ENCODE measurements at places on chromosomes 2 and 18.

DNA sequence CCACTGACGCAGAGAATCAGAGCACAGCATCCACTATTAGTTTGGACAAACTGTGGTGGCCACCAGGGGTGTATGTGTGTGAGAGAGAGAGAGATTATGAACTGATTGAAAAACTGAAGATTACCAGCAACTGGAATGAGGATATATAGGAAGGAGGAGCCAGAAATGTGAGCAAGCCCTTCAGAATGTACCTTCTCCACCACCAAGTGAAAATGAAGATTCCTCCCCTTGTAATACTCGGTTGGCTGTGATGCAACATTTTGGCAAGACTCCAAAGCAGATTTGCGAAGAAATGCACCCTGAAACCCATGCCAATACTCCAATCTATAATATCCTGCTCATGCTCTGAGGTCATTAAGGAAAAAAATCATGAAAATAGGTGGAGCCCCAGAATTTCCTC lies 121.2 kb upstream of the SLC35G4 start:
- DNase-seq: peak; percentile 84

DNA sequence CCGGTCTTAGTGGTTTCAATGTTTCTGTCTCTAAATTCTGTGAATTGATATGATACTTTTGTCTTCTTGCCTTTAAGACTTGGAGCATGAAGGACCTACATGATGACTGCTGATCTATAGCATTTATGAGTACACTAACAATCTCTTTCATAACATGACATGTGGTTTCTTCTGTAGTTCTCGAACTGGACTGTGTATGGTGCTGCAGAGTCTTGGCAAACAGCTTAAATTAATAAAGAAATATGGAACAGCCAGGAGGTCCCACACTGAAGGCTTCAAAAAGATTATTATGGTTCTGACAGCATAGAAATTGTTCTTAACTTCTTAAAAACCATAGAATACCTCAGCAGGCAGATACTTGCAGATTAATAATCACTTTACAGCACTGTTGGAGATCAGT lies 145.0 kb downstream of the DCC start:
- no peak for DNase-seq

GRCh38 chr18:35474884-35475283 lies 22.9 kb downstream of the INO80C start:
- DNase-seq: no peak

- peak; percentile 31 for DNase-seq
These were observed 90.4 kb downstream of the GULP1 start for GRCh38 chr2:188382107-188382506.

DNA sequence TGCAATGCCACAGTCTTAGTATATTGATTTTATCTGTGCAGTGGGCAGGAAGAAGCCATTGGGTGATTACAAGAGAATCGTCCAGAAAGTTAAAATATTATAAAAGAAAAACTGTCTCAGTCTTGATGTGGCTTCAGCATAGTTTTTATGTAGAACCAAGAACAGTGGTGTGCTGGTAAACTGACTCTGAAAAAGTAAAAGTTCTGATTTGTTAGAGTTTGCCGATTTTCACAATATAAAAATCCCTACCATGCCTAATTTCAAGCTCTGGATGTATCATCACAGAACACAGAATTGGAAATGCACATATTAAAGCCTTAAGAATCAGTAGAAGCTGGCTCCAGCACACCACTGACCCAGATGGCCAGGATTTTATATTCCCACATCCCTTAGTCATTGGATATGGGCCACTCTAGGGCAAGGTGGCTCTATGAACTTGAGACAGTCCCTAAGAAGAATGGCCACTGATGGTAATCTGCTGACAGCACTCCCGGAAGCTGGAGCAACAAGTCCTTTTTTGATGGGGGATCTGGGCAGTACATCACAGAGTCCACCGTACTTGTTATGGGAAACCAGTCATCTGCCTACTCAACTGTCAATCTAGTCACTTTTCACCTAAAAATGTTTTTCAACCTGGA lies 9.3 kb upstream of the PLEKHM3 start:
- no peak for DNase-seq

GRCh38 chr2:173881461-173881860 lies 83.7 kb downstream of the SP3 start:
- peak; percentile 29 for DNase-seq

DNA sequence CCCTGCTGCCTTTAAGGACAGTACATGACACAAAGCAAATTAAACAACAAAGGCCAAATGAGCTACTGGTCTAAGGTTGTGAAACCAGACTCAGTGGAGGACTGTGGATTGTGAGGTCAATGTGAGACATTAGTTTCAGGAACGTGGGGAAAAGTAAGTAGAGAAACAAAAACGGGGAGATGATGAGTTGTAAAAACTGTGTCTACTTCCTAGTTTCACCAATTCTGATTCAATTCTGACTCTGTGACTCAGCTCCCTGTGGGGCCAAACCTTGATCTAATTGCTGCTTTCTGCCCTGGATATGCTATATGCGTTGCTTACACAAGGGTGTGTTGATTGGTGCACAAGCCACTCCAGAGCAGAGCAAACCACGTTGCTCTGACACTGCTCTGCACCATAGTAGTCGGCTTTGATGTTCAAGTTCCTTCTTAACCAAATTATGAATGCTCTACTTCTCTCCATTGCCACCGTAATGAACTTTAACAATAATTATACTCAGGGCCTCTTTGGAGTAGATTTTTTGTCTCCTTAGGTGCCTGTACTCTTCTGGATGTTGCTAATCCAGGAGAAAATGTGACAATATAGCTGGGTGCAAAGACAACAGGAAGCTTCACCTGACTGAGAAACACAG lies 1640.1 kb upstream of the CELF4 start:
- DNase-seq: no peak

DNA sequence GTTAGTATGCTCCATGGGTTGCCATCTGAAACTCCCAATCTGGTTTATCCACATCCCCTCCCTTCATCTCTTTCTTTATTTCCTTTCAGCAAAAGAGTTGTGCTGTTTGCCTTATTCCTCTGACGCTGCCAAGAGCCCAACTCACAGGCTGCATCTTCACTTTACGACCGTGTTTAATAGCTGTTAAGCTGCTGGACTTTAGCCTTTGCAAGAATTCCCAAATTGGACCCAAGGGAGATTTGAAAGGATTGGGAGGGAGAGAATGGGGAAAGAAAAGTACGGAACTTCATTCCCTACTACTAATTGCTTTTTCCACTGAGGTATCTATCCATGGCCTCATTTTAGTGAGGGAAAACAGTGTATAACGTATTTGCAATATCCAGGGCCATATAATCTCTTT lies 263.4 kb upstream of the MEIS1 start:
- DNase-seq: no peak

GRCh38 chr2:88659538-88659915 lies 31.9 kb upstream of the RPIA start:
- peak; percentile 22 for DNase-seq

DNA sequence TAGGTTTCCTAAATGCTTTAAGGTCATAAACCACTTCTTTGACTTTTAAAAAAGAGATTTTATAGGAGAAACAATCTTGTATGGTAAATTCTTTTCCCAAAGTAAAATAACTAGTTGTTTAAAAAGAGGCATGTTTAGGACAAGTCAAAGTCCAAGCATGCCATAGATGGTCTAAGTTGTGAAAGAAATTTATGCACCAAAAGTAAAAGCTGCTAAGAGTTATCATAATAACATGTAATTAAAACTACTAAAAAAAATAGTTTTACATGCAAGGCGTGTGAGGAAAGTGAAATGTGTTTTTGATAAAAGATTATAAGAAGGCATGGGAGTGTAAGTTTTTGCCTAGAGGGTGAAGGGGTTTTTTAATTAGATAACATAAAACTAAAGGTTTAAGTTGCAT lies 22.5 kb downstream of the FAM210A start:
- peak; percentile 20 for DNase-seq

DNA sequence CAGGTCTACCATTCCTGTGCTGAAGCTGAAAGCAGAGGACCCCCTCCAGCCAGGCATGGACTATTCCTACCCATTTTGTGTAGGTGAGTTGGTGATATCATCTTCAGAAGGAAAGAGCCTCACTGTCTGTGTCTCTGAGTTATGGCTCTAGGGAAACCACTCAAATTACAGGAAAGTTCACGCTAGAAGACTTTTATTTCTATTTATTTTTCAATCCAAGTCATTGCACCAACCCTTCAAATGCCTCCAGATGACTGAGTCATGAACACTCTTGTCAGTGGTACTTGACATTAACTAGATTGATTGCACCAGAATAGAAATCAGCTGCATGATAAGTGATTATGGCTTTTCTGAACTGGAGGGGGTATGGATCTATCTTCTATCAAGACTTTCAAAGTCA lies 338.4 kb downstream of the MBD2 start:
- DNase-seq: no peak

DNA sequence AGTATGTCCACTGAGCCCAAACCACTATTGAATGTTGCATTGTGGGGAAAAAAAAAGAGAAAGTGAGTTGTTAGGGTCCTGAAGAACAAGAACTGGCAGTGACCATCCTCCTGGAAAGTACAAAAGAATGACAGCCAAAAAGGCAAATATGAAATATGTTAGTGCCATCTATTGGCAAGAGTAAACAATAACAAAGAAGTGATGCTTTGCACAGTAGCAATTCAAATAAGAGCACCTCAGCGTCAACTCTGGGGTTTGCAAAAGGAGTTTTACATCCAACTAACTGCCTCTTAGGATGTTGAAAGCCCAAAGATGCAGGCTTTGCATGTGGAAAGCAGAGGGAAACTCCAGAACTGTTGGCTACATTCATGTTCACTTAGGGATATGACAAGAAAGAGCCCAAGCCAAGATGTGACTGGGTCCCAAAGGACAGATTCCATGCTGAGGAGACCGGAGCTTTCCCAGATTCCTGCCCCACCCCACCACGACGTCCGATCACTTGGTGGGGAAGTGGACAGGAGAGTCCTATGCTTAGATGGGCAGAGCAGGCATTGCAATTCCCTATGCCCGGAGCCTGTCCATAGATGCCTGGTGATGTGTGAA lies 15.6 kb downstream of the TRABD2A start:
- peak; percentile 43 for DNase-seq

DNA sequence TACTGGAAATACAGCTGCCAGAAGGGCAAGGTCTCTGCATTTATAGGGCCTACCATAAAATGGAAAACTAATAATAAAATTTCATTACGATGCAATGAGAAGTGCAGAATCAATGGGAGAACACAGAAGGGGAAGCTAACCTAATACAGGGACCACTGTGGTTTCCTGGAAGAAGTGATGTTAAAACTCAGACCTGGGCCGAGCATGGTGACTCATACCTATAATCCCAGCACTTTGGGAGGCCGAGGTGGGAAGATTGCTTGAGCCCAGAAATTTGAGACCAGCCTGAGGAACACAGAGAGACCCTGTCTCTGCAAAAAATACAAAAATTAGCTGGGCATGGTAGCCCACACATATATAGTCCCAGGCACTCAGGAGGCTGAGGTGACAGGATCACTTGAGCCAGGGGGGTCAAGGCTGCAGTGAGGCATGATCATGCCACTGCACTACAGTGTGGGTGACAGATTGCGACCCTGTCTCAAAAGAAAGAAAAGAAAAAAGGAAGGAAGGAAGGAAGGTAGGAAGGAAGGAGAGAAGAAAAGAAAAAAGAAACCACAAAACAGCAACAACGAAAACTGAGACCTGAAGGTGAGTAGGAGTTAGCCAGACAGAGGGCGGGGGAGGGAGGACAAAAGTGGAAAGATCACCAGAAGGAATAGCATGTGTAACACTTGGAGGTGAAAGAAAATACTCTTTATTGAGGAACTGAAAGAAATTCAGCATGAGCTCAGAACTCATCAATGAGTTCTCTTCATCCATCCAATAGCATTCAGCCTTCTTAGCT lies 58.3 kb upstream of the DTNA start:
- peak; percentile 13 for DNase-seq

GRCh38 chr2:85905187-85905666 lies 16.4 kb upstream of the ST3GAL5 start:
- DNase-seq: peak; percentile 76

- DNase-seq: peak; percentile 46
These were observed 31.1 kb upstream of the SATB2 start for GRCh38 chr2:199488772-199489400.
